ENCODE measurements at places on chromosomes 12 and 14.

GRCh38 chr12:16553457-16553856, 52.5 kb downstream of the LMO3 start:
- no peak for DNase-seq

GRCh38 chr12:99250091-99250490, 397.5 kb upstream of the GARIN6 start:
- no peak for DNase-seq

DNA sequence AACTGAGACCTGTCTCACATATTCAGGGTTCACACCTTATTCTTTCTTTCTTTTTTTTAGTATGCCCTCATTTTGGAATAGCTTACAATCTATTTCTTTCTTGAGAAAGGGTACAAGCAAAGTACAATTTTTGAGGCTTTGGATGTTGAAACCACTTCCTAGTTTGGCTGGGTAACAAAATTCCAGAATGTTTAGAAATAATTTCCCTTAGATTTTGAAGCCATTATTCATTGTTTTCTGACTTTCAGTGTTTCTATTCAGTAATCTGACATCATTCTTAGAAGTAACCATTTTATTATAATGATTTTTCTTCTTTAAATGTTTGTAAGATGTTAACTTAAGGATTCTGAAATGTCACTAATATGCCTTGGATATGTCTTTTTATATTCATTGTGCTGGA, 28.2 kb downstream of the ST8SIA1 start:
- no peak for DNase-seq

DNA sequence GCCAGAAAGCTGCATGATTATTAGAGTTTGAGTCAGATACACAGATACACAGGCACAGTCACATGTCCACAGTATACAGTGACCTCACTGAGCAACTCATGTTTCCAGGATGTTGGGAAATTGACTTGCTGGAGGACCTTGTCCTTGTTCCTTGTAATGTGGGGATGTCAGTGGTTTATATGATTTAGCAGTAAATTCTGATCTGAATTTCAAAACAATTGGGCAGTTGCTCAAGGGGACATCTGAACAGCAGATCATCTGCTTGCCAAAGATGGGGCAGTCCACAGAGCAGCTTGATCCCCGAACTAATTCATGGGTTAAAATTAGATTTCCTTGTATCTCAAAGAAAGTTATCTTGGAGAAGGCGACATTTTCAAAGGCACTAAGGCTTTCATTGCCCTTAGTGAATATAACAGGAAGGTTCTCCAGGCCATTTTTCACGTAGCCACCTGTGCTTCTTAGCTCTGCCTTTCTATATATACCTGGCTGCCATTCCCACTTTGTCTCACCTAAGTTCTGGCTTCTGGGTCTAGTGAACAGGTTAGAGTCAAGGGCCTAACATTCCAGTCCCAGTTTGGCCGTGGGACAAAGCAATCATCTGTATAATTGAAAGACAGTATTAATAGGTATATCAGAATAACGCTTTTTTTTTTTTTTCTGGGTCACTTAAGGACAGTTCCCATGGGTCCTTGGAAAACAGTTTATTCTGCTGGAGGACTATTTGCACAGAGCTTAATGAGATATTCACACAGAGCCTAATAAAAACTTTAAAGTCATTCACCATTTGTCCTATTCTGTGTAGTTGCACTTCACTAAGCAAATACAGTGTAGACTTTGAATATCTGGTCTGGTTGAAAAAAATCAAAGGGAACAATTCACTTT, 64.9 kb upstream of the STRN3 start:
- DNase-seq, result no peak

DNA sequence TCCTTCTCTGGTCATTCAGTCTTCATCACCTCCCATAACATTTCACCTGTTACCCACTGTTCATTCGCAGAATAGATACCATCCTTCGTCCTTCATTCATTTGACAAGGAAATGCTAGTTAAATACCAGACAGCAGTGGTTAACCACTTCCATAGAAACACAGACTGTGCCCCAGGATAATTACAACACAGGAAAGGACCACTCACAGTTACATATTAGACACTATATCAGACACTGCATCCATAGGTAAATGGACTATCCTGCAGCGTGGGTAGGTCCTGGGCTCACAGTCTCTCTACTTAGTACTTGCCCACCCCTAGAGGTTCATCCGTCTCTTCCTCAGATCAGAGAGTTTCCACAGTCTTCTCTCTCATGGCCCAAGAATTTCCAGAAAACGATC, 1044.6 kb downstream of the VRK1 start:
- DNase-seq, result no peak

GRCh38 chr12:126182619-126183236, 1117.5 kb downstream of the AACS start:
- DNase-seq, result no peak

GRCh38 chr14:78450669-78451318, 280.6 kb downstream of the NRXN3 start:
- DNase-seq, result no peak

GRCh38 chr14:82341261-82341810, 807.7 kb upstream of the SEL1L start:
- DNase-seq, result no peak

- DNase-seq, result peak; percentile 23
Observed at GRCh38 chr12:103841690-103842584, 903 bp upstream of the NT5DC3 start.

GRCh38 chr14:104496095-104496494, 83.5 kb upstream of the C14orf180 start:
- DNase-seq, result no peak

DNA sequence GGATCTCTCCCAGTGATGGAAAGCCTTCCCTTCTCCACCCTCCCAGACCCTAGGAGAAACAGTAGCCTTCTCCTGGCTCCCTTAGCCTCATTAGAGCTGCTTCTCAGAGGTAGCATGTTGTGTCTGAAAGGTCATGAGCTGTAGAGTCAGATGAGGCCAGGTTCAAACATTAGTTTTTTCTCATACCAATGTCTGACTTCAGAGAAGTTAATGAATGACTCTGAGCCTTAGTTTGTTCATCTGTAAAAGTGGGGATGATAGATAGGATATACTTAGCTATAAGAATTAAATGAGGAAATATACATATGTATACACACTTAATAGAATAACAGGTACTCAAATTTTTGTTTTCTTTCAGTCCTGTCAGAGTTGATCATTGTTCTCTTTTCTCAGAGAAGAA, 523 bp downstream of the SLC6A13 start:
- no peak for DNase-seq

- DNase-seq, result no peak
Observed at GRCh38 chr12:116220756-116221155, 56.7 kb downstream of the MED13L start.
